Right lobe of liver (tissue), 6 donors: ENCODE measurements at places on chromosomes 5 and 9. TPM values are rescaled to one million over a fixed set of nuclear protein-coding genes. Genes with fewer than 3 reads are reported as not detected.

DNA sequence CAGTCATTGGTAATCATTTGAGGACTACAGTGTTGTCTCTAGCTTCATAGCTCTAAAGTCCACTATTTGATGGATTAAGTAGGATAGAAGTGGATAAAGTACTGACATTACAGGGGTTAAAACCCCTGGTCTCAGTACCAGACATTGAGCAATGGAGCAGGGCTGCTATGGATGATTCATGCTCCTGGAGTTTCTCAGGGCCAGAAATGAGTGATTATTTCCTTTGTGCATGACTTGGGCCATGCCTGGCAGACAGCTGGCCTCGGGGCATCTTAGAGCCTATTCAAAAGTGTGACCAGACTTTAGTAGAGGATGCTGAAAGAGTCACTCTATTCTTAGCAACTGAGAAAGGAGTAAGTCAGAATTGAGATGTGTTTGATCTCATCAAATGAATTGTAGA, 350.7 kb upstream of the TLE4 start:
- no peak for DNase-seq

GRCh38 chr9:133519693-133520092, 5.1 kb downstream of the MYMK start:
- DNase-seq: no peak

- DNase-seq: peak; percentile 60
Observed at GRCh38 chr5:174608631-174609097, 115.7 kb upstream of the MSX2 start.

GRCh38 chr9:26133537-26133936, 455.3 kb upstream of the TUSC1 start:
- DNase-seq: no peak

DNA sequence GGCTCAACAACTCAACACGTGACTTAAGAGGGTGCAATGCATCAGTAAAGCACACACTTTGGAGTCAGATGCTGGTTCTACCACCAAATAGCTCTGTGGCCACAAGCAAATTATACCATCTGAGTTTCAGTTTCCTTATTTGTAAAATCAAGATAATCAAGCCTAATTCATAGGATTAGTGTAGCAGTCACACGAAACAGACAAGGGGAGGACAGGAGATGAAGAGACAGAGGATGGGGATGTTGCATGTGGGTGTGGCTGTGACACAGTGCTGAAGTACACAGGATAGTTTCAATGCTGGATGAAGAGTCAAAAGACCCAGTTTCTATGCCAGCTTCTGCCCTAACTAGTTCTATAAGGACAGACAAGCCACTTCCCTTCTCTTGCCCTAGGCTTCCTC, 60.2 kb downstream of the SPOCK1 start:
- no peak for DNase-seq

GRCh38 chr5:5705010-5705409, 282.5 kb downstream of the ICE1 start:
- DNase-seq: no peak

DNA sequence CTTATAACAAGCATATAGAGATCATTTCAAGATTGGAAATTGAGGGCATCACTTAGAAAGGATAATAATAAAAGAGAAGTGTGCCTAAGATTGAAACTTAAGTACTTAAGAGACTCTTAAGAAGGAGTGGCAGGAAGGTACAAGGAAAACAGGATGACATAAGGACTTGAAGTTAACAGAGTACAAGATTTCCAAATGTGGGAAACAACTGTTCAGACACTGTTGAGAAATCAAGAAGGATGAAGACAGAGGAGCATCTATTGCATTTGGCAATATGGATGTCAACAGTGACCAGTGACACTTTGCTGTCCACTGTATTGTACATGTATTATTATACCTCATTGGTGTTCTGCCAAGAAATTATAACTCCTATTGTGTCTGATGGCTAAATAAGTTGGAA, 157.8 kb upstream of the PTGER4 start:
- DNase-seq: no peak

DNA sequence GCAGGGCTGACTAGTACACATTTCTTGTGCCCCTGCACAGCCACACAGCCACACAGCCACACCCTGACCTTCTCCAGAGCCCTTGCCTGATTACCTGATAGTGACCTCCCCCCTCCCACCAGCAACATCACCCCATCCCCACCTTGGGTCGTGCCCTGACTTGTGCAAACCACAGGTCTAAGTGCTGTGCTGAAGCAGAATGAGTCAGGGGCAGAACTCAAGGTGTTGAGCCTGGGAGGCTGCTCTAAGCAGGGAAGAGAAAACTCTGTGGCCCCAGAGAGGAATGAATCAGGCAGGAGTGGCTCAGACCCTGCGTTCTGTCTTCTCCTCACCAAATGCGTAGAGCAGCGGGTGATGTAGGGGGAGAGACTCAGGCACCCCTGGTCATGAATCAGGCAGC, 24.3 kb upstream of the FAT2 start:
- no peak for DNase-seq

DNA sequence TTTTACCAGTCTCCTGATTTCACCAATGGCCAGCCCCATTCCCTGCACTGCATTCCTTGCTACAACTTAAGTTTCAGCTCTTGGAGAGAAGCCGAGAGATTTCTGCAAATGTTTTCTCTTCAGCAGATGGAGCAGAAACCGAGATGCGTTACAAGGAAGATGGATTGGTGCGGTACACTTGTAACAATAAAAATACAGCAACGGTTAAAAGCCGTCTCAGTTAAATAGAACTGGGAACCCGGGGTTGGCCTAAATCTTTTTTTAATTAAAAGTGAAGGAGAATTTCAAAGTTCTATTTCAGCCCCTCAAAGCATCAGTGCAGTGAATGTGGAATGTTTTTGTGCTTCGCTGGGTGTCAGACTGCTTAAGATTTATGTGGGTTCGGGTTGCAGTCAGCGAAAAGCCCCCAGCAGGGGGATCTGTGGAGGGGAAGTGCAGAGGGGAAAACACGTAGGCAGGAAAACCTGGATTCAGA, 19.8 kb downstream of the BRINP1 start:
- DNase-seq: no peak

- DNase-seq: no peak
Observed at GRCh38 chr5:173880306-173880985, 7.7 kb upstream of the CPEB4 start.

- DNase-seq: no peak
Observed at GRCh38 chr9:107999890-108000289, 510.3 kb upstream of the KLF4 start.

DNA sequence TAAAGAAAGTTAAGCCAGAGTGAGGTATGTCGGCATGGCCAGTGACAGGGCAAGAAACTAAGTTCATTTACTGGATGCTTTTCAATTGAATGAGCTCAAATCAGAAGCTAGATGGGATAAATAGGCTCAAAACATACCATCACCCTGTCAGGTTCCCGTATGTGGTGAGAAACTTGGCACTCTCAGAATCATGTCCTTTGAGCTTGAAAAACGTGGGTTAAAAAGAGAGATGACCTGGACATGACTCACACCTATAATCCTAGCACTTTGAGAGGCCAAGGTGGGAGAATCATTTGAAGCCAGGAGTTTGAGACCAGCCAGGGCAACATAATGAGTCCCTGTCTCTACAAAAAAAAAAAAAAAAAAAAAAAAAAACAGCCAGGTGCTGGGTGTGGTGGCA, 121.7 kb upstream of the RGMB start:
- no peak for DNase-seq

DNA sequence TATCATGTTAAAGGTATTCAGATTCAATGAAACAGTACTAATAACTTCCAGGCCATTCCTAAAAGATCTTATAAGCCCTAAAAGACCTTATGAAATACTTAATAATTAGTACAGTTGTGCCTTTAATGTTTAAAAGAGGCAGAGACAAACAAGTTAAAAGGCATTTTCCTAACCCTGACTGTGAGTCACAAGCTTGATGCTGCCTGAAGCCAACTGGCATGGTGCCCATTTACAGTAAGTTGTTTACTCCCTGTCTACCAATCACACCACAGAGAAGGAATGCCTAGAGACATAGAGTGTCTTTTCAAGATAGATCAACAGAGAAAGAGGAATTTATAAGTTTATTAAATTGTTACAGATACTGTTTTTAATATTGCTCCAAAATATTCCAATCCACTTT, 47.8 kb downstream of the NR3C1 start:
- DNase-seq: peak; percentile 50

- no peak for DNase-seq
Observed at GRCh38 chr9:78188594-78188993, 47.3 kb upstream of the CEP78 start.

DNA sequence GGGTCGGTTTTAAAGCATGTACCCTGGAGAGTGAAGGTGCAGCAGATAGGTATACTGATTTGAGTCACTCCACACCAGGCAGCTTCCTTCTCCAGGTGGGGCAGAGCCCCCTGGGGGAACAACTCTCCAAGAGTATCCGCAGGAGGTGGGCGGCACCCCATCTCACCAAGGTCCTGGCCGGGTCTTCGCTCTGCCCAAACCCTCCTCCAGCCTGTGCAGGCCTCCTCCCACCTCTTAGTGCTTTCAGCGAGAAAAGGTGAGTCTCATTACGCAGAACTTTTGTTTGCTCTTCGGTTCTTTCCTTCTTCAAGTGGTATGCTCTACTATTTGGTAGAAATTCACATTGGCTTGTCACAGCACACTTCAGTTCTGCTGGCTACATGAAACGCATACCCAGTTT, 13.7 kb downstream of the SPACA9 start:
- no peak for DNase-seq

GRCh38 chr5:114658194-114658593, 296.3 kb downstream of the KCNN2 start:
- DNase-seq: no peak

GRCh38 chr5:176771102-176771845, 39.1 kb upstream of the UNC5A start:
- DNase-seq: peak; percentile 25

DNA sequence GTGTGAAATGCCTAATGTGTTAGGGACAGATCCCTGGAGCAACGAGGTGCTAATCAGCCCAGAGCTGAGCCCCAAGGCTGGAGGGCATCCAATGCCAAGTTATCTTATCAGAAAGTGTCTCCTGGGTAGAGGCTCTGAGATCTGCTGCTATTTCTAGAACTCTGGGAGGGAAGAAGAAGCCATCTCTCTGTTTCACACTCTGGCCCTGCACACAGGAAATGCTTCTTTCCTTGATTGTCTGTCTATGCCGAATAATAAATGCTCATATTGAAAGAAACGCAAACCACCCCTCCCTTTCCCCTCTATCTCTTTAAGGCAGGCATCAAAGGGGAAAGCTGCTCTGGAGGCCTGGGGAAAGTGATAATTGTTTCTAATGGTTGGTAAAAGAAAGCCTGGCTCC, 166.7 kb downstream of the PAPPA start:
- no peak for DNase-seq

DNA sequence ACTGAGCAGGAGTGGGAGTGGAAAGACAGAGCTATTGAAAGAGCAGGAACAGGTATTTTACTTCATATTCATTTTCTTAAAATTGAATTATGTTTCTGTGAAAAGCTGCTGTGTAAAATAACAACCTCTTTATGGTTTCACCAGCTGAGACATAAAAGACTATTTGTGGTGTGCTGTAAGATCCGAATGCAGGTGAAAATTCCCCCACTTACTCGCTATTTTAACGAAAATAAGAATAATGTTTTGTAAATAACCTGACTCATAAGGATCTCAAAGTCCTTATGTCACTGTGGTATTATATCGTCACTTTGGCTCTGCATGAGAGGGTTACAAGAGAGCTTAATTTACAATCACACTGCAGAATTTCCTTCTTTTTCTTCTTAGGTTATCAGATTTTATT, 65.3 kb upstream of the NFIB start:
- no peak for DNase-seq

GRCh38 chr5:129120158-129120581, 25.6 kb downstream of the ISOC1 start:
- no peak for DNase-seq

DNA sequence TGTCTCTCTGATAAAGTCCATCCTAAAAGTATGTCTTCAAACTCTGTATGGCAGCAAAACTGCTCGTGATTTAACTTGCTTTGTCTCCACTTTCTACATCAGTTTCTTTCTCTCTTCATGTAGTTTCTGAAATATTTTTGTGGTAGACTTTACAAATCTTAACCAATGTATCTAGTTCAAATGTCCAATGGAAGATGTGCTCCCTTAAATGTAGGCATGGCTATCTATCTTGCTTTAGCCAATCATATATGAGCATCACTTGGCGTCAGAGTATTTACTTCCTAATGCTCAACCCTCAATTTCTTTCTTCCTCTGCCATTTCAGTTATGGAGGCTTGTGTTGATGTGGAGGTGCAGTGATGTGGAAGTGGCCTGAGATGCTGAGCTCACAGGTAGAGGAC, 206.1 kb upstream of the ZNF608 start:
- no peak for DNase-seq

DNA sequence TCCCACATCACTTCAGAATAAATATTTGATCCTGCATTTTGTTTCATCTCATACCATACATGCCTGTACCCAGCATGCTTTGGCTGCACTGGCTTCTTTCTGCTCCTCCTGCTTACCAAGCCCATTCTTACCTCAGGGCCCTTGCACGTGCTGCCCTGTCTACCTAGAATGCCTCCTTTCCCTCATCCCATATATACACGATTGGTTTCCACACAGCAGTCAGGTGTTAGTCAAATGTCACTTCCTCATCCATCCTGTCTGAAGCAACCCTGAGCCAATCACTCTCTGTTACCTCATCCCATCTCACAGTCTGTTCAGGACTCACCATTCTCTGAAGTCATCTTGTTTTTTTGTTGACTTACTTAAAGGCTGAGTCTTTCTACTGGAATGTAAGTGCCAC, 30.3 kb downstream of the CAST start:
- DNase-seq: no peak

DNA sequence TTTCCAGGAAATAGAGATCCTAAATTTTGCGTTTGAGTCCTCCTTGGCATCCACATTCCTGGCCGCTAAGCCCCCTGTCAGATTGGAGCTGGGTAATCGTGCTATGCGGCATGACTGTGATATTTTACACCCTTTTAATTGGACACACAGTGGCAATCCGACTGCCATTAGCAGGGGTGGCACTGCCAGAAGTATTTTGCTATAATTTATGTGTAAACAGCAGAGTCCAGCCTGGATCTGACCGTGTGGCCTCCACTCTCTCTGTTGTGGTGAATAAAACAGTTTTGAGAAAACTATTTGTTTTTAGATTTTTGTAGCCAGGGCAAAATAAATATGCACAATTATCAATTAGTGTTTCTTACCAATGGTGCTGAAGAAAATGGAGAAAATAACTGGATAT, 281.0 kb upstream of the IRX2 start:
- no peak for DNase-seq

ANGPTL2 gene
- 3.3 TPM for total RNA-seq

DRD1 gene
- not detected for total RNA-seq

NR6A1 gene
- 3.0 TPM for total RNA-seq

PRUNE2 gene
- 1.7 TPM for total RNA-seq

FRRS1L gene
- total RNA-seq: not detected

LHFPL2 gene
- total RNA-seq: 2.6 TPM

SEMA5A gene
- total RNA-seq: 12.6 TPM

ADCY2 gene
- not detected for total RNA-seq

ZNF367 gene
- total RNA-seq: 0.73 TPM

LCN1 gene
- total RNA-seq: not detected

TMEM232 gene
- total RNA-seq: 1.3 TPM
